Fibroblast of mammary gland (primary cell): ENCODE measurements at places on chromosomes 4 and X.

- DNase-seq: no peak
These were observed 130.5 kb upstream of the SLITRK2 start for GRCh38 chrX:145687146-145687545.

DNA sequence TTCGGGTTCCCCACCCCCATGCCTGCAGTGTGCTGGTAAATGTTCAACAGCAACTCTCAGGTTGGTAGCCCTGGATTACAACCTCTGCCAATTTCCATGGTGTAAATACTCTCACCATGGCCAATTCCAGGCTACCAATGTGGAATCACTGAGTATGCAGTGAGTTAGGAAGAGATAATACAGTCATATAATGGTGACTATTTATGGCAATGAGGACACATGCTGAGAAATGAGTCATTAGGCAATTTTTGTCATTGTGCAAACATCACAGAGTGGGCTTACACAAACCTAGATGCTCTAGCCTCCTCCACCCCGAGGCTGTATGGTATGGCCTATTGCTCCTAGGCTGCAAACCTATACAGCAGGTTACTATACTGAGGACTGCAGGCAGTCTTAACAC, 4.6 kb upstream of the CLDN24 start:
- DNase-seq: peak; percentile 34

DNA sequence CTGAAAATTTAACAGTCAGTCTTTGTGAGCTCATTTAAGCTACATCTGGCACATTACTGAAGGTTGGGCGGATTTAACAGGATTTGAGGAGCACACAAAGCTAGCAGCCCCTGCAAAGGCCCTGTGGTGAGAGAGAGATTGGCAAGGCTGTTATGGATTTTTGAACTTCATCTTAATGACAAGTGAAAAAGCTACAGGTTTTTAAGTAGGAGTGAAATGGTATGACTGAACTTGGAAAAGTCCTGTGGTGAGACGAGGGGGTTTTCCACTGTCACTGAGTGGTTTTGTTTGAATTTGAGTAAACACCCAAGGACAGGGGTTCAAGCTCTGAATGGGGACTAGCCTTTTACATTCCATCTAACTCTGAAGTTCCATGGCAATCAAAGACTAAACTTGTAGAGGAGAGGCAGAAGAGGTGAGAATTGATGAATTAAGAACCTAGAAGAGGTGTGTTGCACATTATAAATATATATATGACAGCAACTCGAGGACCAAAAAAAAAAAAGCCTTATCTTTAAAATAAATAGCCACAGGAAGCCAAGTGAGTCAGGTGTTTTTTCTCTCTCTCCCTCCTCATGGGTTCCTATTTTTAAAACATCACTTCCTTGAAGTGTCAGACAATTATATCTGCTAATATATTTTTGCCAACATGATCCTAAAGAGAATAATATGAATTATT, 47.8 kb upstream of the CLNK start:
- no peak for DNase-seq

GRCh38 chrX:40573763-40574162, 7.0 kb upstream of the ATP6AP2 start:
- peak; percentile 24 for DNase-seq

DNA sequence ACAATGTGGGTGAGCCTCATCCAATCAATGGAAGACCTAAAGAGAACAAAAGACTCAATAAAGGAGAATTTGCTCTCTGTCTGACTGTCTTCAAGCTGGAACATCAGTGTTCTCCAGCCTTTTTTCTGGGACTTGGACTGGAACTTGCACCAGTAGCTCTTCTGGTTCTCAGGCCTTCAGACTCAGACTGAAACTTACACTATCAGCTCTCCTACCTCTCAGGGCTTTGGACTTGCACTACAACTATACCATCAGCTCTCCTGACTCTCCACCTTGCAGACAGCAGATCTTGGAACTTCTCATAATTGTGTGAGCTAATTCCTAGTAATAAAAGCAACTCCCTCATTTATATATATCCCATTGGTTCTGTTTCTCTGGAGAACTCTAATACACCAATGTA, 185.9 kb downstream of the SMIM20 start:
- no peak for DNase-seq

GRCh38 chr4:123052007-123052406, 129.6 kb upstream of the NUDT6 start:
- DNase-seq: no peak

- no peak for DNase-seq
These were observed 20.0 kb upstream of the S100G start for GRCh38 chrX:16629909-16630308.

- peak; percentile 80 for DNase-seq
These were observed 119.9 kb downstream of the RASGEF1B start for GRCh38 chr4:81351654-81352445.

- peak; percentile 6 for DNase-seq
These were observed 41.9 kb downstream of the PCDH19 start for GRCh38 chrX:100368167-100368566.

- no peak for DNase-seq
These were observed 2637.0 kb downstream of the PCDH7 start for GRCh38 chr4:33357121-33357520.

- DNase-seq: peak; percentile 7
These were observed 133.8 kb upstream of the ATP6AP2 start for GRCh38 chrX:40446921-40447320.

DNA sequence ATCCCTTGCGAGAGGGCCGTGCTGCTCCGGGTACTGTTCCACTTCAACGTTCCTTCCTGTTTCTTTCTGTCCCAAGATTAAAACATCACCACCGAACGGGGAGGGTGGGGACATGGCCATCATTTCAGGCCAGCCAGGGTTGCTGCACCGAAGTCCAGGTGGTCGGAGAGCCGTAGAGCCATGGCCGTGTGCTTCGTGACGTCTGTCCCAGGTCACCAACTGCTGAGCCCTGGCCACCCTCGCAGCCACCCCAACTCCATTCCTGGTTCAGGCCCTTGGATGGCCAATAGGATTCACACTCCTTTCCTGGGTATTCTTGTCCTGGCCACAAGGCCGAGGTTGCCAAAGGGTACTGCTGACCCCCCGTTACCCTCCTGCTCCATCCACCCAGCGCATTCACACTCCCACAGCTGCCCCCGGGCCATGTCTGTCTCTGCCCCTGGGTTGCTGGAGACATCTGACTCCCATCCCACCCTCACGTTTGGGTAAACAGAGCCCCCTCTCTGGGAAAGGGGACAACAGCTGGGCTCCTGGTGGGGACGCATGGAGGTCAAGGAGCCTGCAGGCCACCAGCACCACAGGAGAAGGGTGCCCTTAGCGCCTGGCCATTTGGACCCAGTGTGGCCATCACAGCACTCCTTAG, 103.2 kb downstream of the HMX1 start:
- no peak for DNase-seq

DNA sequence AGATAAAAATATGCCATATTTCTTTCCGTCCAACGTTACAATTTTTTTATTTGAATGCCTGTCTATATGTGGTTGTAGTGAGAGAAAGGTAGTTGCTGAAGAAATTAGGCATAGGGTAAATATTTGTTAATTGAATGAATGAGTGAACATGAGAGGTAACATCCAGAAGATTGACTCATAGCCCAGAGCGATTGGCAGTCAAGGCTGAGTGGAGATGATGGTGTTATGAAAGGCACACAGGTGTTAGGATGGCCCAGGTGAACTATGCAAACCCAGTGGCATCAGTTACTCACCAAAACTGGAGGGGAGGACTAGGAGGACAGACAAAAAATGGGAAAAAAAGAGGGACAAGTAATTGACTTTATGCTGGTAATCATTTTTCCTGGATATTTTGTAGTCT, 31.7 kb upstream of the SPRY1 start:
- DNase-seq: no peak

GRCh38 chr4:3466691-3467600, 3.8 kb downstream of the DOK7 start:
- no peak for DNase-seq

DNA sequence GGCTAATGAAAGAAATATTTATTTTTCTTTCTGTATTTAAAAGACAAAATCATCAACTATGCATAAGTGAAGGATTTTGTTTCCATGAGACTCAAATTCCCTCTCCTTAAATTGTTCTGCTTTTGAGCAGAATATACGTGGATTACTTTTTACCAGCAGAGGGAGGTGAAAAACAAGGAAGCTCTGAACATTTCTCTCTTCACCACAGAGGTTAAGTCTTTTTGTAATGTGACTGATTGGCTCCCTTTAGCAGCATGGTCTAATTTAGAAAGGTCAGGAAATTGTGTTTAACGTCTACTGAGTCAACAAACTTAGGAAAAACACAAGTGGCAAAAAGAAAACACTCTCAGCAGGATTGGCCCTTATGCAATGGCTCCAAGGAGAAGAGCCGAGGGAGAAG, 55.1 kb upstream of the F9 start:
- no peak for DNase-seq

GRCh38 chr4:99301376-99302164, 10.8 kb upstream of the ADH1A start:
- peak; percentile 76 for DNase-seq

DNA sequence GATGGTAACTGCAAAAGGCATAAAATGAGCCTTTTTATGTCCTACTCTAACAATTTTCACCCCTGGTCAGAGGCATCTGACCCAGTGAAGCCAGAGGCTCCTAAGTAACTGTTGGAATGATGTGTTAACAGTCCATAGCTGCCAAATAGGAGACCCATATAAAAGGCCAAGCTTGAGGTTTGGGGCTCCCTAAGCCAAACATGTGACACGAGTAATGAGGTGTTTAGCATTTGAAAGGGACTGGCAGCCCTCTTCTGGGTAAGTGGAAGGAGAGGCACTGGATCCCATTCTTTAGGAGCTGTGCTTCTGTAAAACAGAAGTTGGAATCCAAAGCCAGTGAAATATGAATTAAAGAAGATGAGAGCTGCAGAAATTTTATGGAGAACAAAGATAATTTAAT, 100.6 kb upstream of the PNPLA4 start:
- no peak for DNase-seq

- no peak for DNase-seq
These were observed 66.2 kb upstream of the PGRMC2 start for GRCh38 chr4:128353791-128354190.

GRCh38 chr4:70842761-70843435, 3.2 kb upstream of the GRSF1 start:
- no peak for DNase-seq

DNA sequence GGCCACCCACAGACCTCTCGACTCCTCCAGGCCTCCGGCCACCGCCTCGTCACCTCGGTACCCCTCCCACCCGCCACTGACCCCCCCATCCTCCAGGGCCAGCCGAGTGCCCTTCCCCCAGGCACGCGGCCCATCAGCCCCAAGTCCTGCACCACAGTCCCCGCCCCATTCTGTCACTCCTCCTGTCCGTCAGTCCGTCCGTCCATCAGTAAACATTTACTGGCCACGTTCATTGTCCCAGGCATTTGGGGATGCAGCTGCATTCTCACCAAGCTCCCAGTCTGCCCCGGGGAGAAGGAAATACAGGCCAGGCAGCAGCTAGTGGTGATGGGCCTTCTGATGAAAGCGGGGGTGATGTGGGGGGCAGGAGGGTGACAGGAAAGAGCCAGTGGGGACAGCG, 35.3 kb upstream of the FGFR3 start:
- DNase-seq: no peak

DNA sequence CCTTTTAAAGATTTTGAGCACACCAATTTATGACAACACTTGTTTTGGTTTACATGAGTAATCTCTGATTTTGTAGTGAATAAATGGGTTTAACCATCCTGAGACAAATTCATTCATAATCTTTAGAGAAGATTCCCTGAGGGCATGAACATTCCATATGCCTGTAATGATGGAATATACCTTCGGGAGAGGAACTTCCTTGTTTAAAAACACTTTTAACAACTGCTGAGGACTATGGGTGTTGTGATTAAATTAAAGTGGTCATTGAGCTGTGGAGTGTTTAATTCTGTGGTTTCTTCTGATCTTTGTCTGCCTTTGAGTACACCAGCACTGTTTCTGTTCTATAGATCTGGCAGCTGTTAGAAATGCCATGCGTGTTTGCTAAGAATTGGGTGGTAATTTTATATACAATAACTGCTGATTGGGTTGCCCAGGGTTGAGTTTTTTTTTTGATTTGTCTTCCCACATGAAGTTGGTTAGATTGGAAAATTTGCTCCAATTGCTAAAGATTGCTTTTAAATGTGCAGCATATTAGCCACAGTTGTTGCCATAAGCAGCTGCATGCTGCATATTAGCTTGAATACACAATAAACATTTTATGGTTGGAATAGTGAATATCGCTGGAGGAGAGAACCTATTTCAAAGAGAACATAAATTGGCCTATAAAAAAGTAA, 86.8 kb downstream of the DCLK2 start:
- no peak for DNase-seq

- DNase-seq: peak; percentile 5
These were observed 373.6 kb downstream of the MID1IP1 start for GRCh38 chrX:39174772-39175417.

- DNase-seq: no peak
These were observed 19.6 kb downstream of the CAMK2D start for GRCh38 chr4:113741956-113742355.

DNA sequence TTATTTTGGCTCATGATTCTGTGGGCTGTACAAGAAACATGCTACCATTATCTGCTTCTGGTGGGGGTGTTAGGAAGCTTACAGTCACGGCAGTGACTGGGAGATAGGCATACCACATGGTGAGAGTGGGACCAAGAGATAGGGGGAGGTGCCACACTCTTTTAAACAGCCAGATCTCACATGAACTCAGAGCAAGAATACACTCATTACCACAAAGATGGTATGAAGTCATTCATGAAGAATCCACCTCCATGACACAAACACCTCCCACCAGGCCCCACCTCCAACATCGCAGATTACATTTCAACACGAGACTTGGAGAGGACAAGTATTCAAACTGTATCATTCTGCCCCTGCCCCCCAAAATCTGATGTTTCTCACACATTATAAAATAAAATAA, 2396.7 kb downstream of the PCDH7 start:
- peak; percentile 10 for DNase-seq

DNA sequence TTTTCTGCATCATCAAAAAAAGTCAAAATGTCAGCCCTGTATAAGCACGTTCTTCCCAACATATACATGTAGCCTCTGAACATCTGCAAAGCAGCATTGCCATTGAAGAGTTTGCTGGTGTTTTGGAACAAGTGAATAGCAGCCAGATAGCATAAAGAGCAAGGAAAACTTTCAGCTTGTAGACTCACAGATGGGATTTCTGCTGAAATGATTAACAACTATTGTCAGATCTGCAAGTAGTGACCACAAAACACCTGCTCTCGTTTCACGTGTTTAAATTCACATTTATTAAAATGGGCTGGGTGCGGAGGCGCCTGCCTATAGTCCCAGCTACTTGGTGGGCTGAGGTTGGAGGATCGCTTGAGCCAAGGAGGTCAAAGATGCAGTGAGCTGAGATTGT, 123.7 kb downstream of the SPRY1 start:
- DNase-seq: no peak

- peak; percentile 5 for DNase-seq
These were observed 36.9 kb downstream of the PARM1 start for GRCh38 chr4:74969507-74970474.
